MM.1S (cell line): ENCODE measurements at places on chromosomes 12 and 14.

DNA sequence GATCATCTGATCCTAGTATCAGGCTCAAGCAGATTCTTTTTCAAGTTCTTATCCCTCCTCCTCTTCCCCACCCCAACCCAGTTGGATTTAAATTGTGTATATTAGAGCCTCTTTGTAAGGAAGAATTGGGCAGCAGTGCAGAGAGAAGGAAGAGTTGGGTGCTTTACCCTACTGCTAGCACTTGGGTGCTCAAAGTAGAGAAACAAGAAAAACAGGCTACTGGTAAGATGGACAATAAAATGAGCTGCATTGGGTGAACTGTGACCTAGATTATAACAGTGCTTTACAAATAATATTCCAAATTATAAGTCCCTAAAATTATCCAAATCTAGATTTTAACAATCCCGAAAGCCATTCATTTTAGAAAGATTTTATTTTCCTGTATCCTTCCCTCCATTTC is 363.4 kb upstream of the GARIN6 start:
- no peak for DNase-seq

GRCh38 chr14:22338917-22339715 is 249.9 kb downstream of the DAD1 start:
- DNase-seq = no peak

- no peak for DNase-seq
Observed at GRCh38 chr12:11663130-11663529, 13.7 kb downstream of the ETV6 start.

- no peak for DNase-seq
Observed at GRCh38 chr12:109987615-109988014, 8.6 kb downstream of the GIT2 start.

DNA sequence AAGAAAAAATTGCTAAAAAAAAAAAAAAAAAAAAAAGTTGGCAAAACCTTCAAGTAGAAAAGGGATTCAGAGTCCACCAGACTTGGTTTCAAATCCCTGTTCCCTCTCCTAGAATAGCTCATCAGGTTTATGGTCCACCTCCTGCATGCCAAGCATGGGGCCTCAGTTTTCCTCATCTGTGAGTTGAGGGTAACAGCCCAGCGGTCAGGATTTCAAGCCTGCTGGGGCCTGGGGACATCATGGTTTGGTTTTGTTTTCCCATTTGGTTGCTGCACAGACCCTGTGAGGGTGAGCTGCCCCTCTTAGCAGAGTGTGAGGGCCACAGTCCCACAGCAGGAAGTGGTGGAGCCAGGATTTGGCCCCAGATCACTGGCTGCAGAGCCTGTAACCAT is 12.5 kb downstream of the FAM222A start:
- DNase-seq = no peak

DNA sequence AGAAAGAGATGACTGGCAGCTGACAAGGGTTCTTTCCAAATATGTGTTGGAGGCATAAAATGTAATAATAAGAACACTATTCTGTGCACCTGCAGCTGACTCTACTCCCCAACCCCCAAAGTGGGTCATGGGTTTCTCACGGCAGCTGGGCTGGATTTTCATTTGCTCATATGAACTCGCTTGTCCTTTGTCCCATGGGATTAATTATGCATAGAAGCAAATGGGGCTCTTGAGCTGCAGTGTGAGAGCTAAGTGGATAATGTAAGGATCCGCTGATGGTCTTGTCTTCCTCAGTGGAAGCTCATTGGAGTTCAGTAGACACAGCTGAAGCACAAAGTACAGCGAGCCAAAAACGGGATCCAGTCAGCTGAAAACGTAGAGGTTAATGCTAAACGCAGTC is 46.3 kb downstream of the TTC8 start:
- DNase-seq = no peak

DNA sequence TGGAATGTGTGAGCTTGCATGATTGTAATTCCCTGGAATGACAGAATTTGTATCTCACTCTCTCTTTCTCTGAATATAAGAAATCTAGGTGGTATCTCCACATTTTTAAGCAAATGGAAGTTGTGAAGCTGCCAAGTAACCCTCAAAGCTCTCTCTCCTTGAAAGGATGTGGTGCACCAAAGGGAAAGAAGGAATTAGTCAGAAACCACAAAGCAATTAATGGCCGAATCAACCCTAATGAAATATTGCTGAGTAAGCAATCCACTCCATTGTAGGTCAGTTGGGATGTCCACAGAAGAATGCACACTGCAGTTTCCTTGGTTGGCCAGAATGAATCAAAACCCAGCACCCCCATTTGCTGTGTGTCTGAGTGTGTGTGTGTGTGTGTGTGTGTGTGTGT is 153.5 kb downstream of the KCNA5 start:
- DNase-seq = no peak

- DNase-seq = peak; percentile 71
Observed at GRCh38 chr12:16984484-16984883, 378.5 kb upstream of the LMO3 start.

DNA sequence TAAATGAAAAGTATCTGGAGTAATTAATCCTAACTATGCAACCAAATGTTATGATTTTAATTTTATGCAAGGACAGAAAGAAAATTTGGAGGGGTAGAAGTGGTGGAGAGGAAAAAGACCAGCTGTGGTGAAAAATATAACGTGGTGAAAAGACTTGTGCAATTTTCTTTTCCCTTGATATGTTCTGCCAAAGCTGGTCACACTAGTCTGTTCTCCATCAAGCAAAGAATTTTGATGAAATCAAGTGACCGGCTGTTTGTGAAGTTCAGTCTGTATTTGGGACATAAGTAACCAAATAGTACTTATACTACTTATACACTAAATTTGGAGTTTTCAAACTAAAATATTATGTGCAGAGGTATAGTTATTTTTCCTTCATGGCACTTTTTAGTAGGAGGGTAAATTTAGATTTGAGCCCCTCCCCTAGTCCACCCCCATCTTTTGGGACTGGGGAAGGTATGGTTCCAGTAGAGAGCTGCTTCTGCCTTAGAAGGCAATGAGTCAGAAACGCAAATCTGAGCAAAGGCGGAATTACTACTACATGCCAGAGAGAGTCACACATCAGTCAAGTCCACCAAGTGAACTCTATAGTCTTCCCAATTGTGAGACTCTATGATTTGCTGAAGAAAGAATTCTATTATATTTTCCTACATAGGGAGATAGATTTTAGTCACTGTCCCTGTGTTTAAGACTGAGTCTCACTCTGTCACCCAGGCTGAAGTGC is 229.7 kb downstream of the SLC25A21 start:
- DNase-seq = no peak

DNA sequence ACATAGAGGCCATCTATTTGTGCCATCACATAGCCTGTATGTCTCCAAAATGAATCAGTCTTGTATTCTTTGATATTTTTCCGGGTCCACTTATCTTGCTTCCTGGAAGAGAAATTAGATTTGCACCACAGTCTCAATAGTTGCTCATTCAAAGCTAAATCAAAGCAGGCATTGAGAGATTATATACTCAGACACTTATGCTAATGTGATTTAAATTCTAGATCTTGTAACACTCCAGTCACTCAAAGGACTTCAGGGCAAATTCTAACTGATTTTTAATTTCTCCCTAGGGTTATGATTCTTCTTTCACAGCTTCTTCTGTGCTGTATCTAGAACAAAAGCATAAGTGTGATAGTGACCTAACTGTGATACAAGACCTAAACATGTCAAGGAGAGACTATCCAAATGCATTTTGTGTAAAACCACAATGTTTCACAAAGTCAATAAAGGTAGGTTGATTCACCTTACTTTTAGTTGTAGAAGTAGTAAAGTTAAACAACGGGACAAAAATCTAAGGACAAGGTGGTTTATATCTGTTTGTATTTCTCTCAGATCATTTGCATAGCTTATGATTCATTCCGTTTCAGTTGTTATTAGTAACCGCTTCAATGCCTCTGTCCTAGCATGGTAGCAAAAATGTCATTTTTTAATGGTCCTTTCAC is 26.8 kb downstream of the PLBD1 start:
- DNase-seq = no peak

DNA sequence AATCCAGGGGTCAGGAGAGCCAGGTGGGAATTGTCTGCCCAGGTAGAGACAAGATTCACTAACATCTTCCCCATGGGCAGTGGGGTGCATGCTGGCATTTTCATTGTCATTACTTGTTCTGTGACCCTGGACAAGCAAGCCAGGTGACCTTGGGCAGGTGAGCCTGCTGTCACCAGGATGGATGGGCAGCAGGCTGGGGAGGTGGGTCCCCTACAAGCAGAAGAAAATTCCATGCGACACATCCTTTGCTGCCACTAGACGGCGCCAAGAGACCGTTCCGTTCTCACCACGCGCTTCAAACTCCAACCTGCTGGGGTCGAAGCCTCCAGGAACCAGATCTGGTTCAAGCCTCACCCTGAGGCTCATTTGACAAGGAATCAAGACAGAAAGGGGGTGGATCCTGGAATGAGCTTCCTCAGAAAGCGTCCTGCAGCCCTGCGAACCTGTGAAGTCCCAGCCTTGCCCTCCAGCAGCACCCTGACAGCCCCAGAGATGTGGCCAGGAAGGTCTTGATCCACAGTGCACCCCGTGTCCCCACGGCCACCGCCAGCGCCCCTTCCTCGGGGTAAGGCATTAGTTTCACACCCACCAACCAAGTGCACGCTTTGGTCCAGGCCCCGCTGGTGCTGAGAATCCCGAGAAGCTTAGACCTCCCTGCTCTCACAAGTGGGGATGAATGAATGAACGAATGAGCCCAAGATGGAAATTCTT is 3.2 kb upstream of the DYNC1H1 start:
- DNase-seq = peak; percentile 61

- peak; percentile 15 for DNase-seq
Observed at GRCh38 chr12:65313719-65314317, 35.3 kb downstream of the MSRB3 start.

DNA sequence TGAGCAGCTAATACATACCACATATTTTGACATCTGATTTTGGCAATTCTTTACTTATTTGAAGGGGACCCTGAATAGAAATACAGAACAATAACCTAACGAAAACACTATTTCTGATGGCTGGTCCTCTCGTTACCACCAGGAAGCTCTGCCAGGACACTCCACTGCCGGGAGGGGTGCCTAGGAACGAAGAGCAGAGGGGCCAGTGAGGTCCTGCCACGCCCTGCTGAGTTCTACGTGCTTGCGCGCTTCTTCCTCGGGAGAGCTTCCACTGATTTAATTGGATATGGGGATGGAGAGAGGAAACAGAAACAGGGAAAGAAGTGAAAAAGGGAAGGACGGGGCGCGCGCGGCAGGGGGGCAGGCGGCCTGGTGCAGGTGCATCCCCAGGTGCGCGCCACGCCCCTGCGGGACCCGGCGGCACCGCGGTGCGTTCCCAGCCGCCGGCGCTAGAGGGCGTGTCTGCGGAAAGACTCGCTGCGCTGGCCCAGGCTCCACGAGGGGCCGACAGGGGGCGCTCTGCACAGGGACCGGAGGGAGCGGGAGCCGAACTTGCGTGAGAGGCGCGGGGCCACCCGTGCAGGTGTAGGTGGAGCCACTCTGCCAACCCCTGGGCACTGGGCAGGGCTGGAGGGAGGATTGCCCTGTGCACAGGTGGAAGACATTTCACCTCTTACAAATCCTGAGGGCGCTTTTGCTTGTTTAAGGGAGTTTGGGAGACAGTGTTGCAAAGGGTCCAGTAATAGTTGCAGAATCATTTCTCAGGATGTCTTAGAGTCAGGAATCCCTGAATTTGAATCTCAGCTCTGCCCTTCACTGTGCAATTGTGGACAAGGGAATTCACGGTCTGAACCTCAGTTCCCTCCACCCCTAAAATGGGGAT is 986.3 kb upstream of the TMEM132C start:
- peak; percentile 49 for DNase-seq

GRCh38 chr12:94961911-94962310 is 41.6 kb downstream of the NDUFA12 start:
- no peak for DNase-seq

GRCh38 chr12:120831648-120832267 is 72.4 kb downstream of the SPPL3 start:
- no peak for DNase-seq

DNA sequence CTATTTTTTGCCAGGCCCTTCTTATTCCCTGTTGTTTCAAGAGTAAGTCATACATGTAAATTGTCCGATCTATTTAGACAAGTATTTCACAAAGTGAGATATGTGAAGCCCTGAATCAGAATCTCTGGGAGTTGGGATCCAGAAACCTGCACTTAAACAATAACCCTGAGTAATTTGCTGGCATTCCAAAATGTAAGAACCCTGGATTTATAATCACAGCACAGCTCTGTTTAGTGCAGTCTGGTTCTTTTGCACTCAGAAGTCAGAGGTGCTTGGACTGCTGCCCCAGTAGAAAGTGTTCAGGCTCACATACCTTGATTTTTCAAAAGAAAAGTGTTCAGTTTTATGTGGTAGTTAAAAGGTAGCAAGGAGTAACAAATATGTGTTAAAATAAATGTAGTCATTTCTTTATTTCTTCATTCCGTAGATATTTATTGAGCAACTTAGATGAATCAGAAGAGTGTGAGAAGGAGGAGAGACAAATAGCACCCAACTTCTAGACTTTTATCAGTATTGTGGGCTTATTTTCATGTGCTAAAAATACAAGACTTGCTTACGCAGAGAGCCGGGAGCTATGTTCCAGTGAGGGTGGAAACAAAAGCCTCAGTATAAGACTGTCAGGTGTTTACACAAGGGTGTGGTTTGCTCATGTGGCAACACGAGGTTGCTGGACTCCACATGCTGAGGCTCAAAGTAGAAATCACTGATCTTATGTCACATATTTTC is 70.1 kb downstream of the SYNE2 start:
- DNase-seq = peak; percentile 72

DNA sequence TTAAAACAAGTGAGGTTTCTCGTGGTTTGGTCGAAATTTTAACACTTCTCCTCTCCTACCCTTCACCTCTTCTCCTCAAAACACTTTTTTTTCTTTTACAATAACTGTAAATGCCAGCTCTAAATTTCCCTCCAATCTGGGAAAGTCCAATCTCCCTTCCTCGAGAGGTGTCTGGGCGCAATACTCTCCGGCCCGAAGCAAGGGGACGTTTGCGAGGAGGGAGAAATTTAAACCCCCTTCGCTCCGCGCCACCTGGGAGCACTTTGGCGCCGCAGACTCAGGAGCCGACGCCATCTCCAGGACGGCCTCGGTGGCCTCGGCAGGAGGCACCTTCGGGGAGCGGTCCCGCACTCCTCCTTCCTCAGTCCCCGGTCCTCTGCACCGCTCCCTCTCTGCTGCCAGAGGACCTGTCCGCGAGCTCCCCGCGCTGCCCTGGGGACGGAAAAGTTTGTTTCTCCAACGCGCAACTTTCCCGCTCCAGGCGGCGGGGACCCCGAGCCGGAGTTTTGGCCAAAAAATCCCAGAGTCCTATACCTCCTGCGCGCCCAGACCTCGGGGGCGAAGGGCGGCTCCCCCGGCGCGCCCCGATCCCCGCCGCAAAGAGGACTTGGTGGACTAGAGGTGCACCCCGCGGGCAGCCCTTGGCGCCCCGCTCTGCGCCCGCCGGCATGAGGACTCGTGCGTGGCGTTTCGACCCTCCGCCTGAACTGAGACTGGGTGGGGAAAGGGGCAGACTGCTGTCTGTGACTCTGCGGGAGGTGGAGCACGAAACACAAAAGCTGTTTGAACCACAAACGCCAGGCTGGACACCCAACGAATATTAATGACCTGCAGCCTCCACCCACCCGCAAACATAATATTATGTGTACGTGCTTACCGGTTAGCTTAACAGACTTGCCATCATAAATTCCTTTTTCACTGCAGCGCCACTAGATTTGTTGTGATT is 95.2 kb upstream of the HMGA2 start:
- no peak for DNase-seq
